Glutamatergic neuron (in vitro differentiated cells): ENCODE measurements at places on chromosomes 11 and 22.

DNA sequence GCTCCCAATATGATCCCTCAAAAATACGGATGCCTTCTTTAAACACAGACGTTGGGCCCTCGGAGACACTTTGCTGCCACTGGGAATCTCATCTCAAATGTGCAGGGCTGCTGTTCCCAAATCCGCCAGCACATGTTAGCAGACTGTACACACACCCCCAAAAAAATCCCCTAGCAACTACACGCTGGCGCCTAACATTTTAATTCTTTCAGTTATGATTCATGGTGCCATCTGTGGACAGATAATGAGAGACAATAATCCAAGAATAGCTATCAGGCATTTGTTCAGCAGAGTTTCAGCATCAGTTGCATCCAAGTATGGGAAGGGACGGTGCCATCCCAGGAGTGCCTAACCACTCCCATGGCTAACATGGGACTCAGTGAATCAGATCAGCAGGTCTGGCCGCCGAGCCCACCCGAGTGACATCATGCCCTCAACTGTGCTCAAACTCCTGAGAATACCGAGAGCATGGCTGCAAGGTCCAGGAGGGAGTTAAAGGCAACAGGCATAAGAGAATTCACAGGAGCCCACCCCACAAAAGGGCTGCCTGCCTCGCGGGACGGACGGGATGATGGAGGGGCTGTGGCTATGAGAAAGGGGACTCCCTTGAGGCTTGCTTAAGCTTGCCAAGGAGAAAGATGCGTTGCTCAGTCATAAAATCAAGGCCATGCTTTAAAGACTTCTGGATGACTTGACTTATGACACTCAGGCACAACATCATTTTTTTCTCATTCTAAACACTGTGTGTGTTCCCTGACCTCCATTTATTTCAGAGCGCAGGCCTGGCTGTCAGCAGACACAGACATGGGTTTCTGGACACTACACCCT is 337.0 kb downstream of the SHANK2 start:
- no peak for DNase-seq

GRCh38 chr11:24163146-24163545 is 333.7 kb upstream of the LUZP2 start:
- DNase-seq: no peak

- DNase-seq: no peak
Measured at GRCh38 chr11:114197799-114198500, 98.2 kb upstream of the NNMT start.

GRCh38 chr11:121240650-121241303 is 51.8 kb upstream of the SC5D start:
- no peak for DNase-seq

- DNase-seq: no peak
Measured at GRCh38 chr11:9148035-9148434, 56.6 kb upstream of the SCUBE2 start.

DNA sequence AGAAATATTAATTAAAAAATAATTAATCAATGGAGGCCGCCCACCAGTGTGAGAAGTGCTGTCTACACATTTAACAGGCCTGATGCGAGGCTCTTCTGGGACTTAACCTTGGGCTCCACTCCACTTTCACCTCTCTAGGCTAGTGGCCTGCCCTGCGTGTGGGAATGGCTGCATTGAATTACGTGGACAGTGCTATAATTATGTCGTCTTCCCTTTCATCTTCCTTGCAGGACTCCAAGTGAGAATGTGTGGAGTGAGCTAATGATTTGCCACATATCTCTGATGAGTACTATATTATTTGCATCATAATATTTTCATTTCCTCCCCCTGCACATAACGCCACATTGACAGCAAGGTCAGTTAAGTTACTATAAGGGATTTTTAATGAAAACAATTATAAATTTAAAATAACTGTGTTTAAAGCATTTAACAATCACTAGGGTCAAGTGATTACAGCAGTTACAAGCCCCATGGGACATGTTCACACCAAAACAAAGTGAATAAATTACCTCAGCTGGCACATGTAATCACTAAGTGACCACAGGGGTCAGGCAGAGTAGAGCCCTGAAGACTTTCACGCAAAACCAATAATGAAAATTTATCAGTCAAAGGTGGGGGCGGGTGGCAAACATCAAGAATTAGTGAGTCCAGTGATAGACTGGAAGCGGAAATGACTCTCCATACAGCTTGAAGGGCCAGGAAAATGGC is 63.5 kb downstream of the MPPED2 start:
- no peak for DNase-seq

DNA sequence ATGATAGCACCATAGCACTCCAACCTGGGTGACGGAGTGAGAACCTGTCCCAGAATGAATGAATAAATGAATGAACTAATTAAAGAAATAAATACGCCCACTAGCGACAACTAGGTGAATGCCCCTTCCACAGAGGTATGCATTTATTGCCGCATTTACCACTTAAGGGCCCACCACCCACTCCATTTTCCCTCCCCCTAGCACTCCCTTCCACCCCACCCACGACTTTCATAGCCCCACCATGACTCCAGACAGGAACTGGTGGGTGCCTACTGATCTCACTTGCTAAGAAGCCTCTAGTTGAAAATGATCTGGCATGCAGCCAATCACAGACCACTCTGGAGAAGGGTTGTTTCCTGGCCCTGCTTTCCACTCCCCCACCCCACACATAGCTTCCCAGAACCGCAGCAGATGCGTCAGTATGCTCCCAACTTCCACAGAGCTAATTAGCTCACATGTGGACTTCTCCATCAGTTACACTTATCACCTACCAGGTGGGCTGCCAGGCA is 167.6 kb downstream of the WT1 start:
- no peak for DNase-seq

GRCh38 chr11:124036666-124037065 is 4.5 kb downstream of the OR10G7 start:
- DNase-seq: no peak

GRCh38 chr22:49091451-49091850 is 736.2 kb downstream of the BRD1 start:
- no peak for DNase-seq

- no peak for DNase-seq
Measured at GRCh38 chr11:766106-766935, 11.0 kb downstream of the GATD1 start.

GRCh38 chr22:48902983-48903650 is 924.6 kb downstream of the BRD1 start:
- DNase-seq: no peak

GRCh38 chr22:43257549-43257948 is 70.6 kb upstream of the TTLL12 start:
- DNase-seq: no peak

DNA sequence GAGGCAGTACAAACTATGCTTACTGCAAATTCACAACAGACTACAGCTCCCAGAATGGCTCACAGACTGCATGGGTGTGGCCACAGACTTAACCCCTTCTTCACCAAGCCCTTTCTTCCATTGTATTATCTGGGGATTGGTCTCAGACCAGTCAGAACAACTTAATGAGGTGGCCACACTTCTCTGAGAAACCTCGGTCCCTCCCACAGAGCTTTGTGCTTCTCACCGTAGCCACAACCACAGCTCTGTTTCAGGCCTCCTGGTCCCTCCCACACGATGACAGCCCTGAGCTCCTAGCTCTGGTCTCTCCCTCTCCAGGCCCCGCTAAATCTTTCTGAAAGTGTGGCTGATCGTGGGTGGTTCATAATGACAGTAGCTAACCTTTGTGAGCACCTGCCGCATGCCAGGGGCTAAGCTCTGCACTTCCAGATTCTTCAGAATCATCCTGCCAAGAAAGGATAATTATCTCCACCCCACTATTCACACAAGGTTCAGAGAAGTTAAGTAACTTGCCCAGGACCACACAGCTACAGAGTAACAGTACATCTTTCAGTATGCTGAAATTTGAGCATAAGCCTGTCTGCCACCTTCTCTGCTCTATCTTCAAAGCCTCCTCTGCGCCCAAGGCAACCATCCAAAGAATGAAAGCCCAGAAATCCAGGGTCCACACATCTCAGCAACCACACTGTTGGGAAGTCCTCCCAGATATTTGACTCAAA is 5.4 kb downstream of the PDE2A start:
- no peak for DNase-seq

DNA sequence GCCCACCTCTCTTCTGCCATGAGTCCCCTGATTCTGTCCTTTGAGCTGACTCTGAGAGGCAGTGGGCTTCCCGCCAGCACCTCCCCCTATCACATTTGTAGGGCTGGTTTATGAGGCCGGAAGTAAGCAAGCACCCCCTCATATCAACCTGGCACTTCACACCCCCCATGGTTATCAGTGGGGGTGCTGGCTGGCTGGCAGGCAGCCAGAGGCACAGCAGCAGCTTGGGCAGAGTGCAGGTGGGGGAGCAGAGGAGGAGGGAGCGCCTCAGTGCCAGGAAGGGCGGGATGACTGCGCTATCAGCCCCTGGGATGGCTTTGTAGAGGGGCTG is 22.9 kb upstream of the CHRM4 start:
- DNase-seq: no peak

- no peak for DNase-seq
Measured at GRCh38 chr11:108788565-108789199, 123.8 kb downstream of the DDX10 start.

DNA sequence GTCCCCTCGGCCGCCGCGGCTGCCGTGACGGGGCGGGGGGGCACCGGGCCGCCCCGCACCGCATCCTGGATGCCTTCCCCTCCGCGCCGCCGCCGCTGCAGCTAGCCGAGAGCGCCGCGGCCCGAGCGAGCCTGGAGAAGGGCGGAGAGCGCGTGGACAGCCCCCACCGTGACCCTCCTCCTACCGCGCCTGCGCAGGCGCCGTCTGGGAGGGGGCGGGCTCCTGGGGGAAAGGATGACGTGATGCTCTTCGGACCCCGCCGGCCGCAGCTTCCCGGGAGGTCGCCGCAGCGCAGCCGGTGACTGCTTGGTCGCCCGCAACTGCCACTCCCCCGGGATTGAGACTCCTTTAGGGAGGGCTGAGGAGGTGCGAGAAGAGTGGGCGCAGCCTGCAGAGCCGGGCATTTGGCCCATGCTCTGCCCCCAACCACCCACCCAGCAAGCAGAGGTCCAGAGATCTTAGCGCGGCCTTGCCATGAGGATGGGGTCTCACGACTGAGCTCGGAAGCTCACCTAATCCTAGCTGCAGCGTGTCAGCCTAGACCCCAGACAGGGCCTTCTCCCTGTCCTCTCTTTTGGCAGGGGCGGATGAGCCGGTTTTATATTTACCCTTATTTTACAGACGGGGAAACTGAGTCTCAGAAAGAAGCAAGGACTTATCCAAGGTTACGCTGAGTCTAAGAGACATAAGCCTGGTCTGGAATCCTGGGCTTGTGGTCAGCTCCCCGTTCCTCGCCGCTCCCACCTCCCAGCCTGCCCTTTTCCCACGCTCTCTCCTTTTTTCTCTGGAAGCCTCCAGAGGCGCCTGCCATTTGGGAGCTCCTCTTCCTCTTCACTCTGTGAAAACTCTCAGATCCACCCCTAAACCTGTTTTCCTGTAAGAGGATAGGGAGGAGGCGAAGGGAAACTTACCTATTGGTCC is at the start of gene DENND5A:
Gene DENND5A, minus strand, starts transcription at position 140 of the 921 bp plus-strand sequence. CDS start 281 bp downstream, outside the sequence.
- DNase-seq: peak; percentile 93

- DNase-seq: peak; percentile 50
Measured at GRCh38 chr22:37331034-37331428, 48.7 kb downstream of the CYTH4 start.

- no peak for DNase-seq
Measured at GRCh38 chr11:115616971-115617370, 112.8 kb upstream of the CADM1 start.

DNA sequence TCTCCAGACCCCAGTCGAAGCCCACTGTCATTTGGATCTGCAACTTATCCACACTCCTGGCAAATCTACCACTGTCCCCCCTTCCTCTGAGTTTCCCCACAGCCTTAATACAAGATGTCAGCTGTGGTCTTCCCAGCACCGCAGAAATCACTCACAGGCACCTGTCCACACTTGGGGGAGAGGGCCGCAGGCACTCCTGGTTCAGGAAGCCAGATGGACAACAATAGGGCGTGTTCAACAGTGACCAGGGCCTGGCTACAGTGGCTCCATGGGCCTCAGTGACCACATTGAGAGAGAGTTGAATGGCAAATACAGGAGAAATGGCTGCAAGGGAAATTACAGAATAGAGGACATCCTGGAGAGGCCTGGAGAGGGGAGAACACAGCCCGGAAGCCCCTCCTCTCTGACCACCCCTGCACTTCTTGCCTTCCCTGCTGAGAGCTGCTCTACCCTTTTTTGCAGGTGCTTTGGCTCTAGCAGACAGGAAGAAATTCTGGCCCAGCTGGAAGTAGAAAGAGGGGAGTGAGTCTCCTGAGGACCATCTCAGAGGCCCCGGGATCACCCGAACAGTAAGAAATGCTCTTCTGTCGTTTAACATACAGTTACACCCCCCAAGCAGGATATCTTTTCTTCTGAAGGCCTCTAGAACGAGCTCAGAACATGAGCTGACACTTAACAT is 164.6 kb downstream of the FEZ1 start:
- no peak for DNase-seq

- DNase-seq: no peak
Measured at GRCh38 chr11:16690086-16690485, 48.4 kb upstream of the C11orf58 start.

DNA sequence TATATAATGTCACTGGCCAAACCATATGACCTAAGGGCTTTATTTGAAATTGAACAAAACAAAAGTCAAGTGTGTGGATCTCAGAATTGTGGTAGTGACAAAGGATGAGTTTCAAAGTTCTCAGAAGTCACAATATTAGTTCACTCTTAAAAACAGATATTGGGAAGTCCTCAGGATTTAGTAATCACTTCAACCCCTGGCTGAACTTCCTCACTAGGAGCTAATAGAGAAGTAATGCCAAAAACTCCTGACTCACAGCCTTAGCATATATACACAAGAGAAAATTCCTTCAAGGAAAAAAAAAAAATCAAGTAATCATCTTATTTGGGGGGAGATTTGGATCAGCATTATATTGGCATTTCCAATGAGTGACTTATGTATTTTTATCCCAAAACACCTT is 75.6 kb upstream of the APOA1 start:
- no peak for DNase-seq

DNA sequence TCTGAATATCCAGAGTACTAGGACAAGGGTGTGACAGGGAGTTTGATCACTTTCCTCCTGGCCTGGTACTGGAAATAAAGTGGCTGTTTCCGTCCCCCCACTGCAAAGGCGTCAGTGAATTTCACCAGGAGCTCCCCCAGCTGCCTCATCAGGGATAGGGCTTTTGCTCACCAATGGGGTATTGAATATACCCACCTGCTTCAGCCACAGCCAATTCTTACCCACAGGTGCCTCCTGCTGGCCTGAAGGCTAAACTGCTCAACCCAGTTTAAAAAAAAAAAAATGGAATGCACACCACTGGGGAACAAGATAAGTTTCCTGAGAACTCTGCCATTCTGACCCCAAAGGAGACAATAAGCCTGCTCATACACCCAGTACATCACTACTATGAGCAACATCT is 65.3 kb upstream of the MS4A8 start:
- DNase-seq: peak; percentile 31
